ENCODE measurements at places on chromosomes 3 and 15.

DNA sequence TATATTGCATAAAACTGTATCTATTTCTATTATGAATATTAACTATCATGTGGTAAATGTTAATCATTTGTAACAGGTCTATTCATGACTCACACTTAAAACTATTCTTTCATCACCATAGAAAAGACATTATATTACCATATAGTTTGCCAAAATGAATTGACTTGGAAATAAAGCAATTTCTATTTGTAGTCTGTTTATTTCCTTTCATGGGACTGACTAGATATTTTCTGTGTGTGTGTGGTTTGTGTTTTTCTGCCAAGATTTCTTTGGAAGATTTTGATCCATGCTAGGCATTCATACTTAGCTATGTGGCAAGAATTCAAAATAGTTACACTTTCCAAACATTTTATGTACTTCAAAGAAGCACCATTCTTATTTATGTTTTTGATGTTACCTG lies 522.5 kb upstream of the AGTR1 start:
- no peak for DNase-seq

- no peak for DNase-seq
Observed at GRCh38 chr3:63961891-63962290, 49.7 kb upstream of the SCAANT1 start.

GRCh38 chr3:34106879-34107278 lies 308.4 kb downstream of the PDCD6IP start:
- DNase-seq = peak; percentile 51

DNA sequence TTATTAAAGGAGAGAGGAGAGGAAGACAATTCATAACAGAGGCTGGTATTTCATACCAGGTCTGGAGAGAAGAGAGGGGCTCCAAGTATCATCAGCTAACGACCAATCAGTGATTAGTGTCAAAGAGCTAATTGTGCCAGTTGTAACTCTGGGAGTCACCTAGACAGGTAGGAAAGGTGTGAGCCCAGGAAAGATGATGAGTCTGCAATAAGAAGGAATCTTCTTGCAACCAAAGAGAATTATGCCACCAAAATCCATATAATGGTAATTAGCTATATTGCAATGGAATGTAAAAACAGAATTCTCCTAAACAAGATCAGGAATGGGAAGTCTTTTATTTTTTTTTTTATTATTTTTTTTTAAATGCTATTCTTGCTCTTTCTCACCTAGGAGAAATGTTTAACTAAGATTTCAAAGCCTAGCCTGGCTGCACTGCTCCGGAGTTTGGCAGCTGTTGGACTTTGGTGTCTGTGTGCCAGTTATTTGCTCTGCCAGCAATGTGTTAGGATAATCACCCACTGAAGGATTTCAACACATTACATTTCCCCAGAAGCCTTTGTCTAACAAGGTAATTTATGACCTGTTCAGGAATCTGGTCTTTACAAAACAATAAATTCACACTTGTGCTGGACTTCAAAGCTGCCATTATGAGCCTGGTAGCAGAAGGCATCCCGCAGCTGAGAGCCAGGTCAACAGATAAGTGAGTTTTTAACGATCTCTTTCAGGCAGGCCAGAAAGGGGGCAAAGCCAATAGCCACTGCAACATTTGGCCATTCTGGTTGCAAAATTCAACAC lies 89.4 kb downstream of the FOXB1 start:
- DNase-seq = no peak

DNA sequence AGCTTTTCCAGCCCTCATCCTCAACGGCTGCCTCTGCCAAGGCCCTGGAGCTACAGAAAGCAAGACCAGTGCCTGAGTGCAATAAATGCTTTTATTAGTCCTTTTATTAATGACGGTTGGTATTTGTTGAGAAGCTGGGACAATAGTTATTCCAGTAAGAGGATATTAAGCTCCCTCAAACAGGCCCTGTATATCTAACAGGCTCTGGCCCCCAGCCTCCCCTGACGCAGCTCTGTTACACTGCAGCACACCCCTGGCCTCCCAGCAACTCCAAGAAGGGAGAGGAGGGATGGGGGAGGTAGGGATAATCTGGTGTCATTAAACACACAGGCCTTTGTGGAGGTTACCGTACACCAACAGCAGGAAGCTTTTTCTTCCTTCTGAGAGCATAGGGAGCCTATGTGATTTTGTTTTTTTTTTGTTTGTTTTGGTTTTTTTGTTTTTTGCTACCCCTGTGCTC lies 30.8 kb upstream of the MAGEF1 start:
- DNase-seq = peak; percentile 78

GRCh38 chr15:91468871-91469580 lies 369.0 kb downstream of the SV2B start:
- no peak for DNase-seq

DNA sequence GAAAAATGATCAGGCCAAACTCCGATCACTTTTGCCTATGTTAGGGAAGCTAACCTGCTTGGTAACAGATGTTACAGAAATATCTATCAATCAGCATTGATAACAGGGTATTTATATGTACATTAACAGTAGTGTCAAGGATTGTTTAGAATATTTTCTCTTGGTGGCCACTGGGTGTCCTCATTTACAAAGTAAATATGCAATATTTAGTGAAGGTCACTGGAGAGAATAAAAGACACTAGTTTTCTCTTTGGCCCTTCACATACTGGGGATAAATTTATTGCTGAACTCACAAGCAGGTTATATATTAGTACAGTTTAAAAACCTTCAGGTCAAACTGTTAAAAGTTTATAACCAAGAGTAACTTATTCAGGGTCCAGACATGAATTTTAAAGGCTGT lies 69.0 kb downstream of the TIGIT start:
- no peak for DNase-seq

- peak; percentile 19 for DNase-seq
Observed at GRCh38 chr3:143885780-143886427, 37.6 kb upstream of the SLC9A9 start.

DNA sequence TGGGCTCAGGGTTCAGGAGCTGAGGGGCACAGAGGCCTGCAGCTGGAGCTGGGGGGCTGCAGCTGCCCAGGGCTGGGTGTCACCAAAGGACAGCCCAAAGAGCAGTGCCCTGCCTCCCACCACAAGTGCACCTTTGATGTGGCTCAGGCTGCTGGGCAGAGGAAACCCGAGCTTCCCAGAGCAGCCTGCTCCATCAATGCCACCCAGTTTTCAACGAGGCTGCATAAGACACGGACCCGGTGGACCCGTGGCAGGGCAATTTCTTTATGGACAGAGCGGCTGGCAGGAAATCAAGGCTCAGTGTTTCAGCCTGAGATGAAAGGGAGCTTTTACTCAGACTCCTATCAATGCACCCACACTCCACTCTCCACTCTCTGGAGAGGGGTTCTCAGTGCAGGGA lies 18.7 kb downstream of the SEMA5B start:
- no peak for DNase-seq

DNA sequence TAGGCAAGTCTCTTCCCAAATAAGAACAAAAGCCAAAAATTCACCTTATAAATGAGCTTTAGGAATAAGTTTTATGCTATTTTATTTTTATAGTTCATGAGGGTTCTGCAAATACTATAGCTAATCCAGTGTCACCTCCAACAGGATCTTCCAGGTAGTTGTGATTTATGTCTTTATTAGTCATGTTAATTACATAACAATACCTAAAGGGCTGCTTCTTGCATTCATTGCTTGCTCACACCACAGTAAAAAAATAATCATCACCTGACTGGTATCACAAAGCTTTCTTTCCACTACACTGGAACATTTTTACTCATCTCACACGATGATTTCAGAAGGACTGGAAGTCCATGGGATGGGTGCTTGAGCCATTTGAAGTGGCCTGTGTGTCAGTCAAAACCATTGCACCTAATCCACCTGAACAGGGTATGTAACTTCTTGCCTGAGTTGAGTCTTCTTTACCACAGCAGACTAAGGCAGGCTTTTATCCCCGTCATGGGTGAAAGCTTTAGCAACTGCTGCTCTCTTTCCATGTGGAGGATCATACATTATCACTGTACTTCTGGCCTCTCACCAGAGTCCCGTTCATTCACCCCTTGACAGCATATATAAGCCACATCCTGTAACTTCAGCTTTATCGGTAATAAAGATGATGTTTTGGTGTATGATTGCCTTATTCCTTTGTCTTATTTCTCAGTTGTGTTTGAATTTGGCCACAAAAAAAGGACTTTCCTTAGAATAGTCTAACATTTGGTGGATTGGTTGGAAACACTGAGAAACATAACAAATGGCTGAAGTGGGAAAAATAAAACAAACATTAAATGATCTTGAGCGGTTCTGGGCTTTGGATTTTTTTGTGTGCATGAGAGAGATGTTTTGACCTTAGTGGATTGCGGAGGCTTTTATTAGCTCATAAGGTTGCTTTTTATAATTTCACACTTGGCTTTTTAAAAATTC lies 382.6 kb upstream of the THBS1 start:
- no peak for DNase-seq
